ENCODE measurements at places on chromosomes 3 and 15.

- DNase-seq = no peak
Observed at GRCh38 chr3:194711913-194712312, 26.2 kb downstream of the FAM43A start.

- no peak for DNase-seq
Observed at GRCh38 chr3:116028157-116028556, 404.8 kb downstream of the GAP43 start.

DNA sequence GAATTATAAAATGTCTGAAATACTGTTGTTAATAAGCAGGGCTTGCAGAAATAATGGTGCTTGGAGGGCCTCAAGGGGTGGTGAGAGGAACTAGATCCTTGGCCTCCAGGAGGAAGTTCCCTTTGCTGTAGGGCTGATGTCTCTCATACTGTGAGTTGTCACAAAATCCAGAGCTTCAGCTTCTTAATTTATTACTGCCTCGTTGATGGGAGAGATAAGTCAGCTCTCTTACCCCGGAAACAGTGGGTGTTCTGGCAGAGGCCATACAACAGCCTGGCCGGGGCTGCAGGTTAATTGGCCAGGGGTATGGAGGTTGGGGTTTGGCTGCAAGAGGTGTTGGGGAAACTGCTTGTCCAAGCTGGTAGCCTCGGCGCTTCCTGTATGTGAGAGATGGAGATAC is 15.5 kb downstream of the MAPKAPK3 start:
- DNase-seq = no peak

DNA sequence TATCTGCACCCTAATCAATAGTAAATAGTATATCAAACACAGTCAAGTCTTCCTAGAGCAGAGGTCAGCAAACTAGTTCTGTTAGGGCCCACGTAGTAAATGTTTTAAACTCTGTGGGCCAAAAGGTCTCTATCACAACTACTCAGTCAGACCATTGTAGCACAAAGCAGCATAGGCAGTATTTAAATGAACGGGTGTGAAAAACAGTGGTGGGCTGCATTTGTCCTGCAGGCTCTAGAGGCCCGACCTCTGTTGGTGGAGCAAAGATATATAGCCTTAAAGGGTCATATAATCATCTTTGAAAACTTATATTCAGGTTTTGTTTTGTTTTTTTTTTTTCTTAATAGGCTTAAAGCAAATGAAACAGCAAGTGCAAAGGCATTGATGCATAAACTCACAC is 326.4 kb upstream of the TRIM42 start:
- no peak for DNase-seq

- DNase-seq = no peak
Observed at GRCh38 chr3:31274326-31275024, 258.2 kb upstream of the STT3B start.

- DNase-seq = no peak
Observed at GRCh38 chr15:28934645-28935044, 48.9 kb downstream of the APBA2 start.

GRCh38 chr15:77909182-77909940 is 168.2 kb downstream of the TBC1D2B start:
- DNase-seq = no peak

- no peak for DNase-seq
Observed at GRCh38 chr3:104796556-104796955, 570.2 kb upstream of the ALCAM start.

DNA sequence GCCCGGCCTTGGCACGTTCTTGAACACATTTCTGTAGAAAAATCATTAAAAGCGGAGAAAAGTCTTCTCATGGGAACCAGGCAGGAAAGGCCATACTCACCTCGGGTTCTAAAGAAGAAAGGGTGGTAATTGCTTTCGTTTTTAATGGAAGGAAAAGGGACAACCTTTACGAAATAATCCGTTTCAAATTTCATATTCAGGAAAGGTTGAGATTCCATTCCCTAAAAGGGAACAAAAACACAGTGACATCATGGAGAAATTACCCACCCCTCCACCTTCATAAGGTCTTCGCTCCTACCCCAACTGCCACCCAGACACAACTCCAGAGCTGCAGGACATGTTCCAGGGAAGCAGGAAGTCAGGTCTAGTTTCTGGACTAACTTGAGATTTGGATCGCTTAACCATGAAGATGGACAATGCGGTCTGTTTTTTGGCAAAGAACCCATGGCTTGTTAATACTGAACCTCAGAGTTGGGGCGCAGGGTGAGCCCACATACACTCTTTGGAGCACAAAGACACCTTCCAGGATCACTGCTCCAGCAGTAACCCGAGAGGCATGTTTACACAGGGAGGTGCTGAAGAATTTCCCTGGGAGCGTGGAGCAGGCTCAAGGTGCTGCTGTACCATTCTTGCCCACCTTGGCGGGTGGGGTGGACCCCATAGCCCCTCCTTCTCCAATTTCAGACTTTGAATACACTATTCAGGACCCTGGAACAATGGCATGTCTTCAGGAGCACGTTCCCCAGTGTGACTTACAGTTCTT is 49.2 kb downstream of the SPATA12 start:
- DNase-seq = no peak

GRCh38 chr15:67125589-67126502 is 60.4 kb downstream of the SMAD3 start:
- no peak for DNase-seq

GRCh38 chr3:71532639-71533395 is 50.7 kb downstream of the FOXP1 start:
- no peak for DNase-seq

GRCh38 chr3:64122476-64122875 is 99.2 kb upstream of the PSMD6 start:
- no peak for DNase-seq

- DNase-seq = no peak
Observed at GRCh38 chr3:69926385-69926784, 73.1 kb upstream of the SAMMSON start.

DNA sequence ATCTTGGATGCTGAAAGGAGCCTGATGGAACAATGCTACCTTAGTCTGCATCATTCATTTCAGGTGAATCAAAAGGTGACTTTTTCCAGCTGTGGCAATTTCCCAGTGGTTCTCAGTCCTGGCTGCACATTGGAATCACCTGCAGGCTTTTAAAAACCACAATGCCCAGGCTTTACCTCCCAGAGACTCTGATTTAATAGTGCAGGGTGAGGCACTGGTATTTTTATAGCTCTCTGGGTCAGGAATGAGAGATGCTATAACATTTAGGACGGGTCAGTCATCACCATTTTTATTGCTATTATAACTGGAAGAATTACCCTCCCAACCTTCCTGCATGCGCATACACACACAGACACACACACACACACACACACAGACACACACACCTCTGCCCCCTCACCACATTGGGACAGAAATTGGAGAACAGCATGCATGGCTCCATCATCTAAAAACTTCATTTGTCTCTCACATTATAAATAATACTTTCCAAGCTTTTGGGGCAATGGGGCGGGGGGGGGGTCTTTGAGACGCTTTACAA is 41.1 kb downstream of the LARP6 start:
- DNase-seq = no peak

DNA sequence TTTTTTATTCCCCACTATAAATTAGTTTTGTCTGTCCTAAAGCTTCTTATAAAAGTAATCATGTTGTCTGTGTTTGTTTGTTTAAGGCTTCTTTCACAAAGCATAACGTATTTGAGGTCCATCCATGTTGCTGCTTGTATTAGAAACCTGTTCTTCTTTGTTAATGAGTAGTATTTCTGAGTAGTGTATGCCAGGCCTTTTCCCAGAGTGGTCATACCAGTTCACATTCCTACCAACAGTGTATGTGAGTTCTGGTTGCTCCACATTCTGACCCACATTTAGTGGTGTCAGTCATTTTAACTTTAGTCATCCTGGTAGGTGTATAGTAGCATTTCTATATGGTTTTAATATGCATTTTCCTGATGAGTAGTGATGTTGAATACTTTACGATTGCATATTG is 98.6 kb downstream of the NEO1 start:
- no peak for DNase-seq

- DNase-seq = no peak
Observed at GRCh38 chr15:77180270-77180669, 109.4 kb upstream of the TSPAN3 start.

DNA sequence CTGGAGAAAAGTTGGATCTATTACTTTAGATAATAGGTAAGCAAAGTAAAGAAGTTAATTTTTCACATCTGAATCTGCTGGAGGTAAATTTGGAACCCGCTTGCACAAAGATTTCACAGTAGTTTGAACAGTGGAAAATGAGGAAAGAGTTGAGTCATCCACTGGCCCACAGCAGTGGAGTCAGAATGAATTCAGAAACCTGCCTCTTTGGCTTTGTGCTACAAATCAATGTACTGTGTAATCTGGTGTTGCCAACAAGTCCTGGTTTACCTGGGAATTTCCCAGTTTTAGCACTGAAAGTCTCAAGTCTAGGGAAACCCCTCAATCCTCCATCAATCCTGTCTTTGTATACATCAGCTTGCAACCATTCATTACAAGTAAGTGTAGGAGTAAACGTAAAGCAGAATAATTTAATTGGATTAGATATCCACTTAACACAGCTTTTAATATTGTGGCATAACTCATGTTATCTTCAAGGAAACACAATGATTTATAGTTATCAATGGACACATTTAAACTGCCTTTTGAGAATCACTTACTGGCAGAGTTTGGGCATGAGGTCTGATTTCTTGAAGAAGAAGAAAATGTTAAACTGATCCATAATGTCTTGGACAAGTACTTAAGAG is 100.6 kb downstream of the DCLK3 start:
- no peak for DNase-seq

- no peak for DNase-seq
Observed at GRCh38 chr3:122403489-122403888, 12.4 kb downstream of the WDR5B start.

GRCh38 chr15:31442699-31443111 is 116.1 kb downstream of the KLF13 start:
- DNase-seq = no peak

GRCh38 chr3:176650478-176650877 is 546.8 kb downstream of the TBL1XR1 start:
- no peak for DNase-seq

DNA sequence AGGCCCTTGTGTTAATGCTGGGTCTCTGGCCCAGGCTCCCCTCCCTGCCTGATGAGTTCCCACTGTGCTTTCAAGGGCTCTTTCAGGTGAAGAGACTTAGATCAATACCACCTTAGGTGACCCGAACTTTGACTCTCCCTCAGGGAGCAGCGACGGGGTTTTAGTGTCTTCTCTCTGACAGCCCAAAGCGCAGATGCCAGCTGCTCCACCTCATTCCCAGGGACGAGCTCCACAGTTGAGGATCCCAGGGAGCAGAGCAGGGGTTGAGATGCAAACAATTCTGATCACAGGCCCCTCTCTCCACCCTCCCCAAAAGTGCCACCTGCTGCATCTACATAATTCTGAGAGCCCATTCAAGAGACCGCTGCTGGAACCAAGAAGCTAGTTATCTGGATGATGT is 265.1 kb downstream of the TJP1 start:
- no peak for DNase-seq

DNA sequence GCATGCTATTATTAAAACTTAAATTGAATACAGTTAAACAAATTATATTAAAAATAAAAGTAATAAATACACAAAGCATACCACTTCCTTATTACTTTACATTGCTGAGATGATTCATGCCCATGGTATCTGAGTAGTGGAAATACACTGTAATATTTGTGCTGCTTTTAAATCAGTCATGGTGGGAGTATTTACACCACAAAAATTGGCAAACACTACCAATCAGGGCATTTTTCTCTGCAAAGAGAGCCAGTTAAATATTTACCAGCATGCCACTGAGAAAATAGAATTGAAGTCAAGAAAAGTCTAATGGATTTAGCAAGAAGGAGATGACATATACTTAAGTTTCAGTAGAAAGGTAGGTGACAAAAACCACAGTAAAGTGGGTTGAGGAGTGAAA is 19.6 kb downstream of the PPARG start:
- DNase-seq = no peak

DNA sequence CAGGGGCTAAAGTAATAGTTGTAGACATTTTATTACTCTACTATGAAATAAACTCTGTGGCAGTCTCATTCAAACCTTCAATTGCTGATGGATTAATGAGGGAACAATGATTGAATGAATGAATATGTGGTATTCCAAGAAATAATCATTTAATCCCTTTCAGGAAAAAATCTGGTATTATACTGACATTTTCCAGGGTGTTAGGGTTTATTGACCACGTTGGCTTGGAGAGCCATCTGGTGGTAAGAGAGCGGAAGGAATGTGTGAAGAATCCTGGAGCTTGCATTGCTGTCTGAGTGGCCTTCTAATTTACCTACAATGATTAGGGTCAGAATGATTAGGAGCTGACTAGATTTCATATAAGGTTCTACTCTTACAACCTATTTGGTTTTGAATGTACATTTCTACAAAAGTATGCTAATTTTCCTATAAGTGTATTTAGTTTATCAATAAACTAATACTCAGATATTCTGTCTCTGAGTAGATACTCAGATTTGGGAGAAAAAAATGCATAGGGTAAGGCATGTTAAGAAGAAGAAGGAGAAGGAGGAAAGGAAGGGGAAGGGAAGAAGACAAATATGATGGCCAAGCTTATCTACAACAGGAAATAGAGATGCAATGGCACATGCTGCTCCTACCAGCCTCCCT is 249.9 kb downstream of the ROBO1 start:
- DNase-seq = no peak

GRCh38 chr15:69311319-69311721 is 12.6 kb downstream of the PAQR5 start:
- DNase-seq = no peak

GRCh38 chr15:99729920-99730319 is 3.3 kb downstream of the LYSMD4 start:
- no peak for DNase-seq

- DNase-seq = no peak
Observed at GRCh38 chr3:178310949-178311348, 225.3 kb upstream of the KCNMB2 start.

DNA sequence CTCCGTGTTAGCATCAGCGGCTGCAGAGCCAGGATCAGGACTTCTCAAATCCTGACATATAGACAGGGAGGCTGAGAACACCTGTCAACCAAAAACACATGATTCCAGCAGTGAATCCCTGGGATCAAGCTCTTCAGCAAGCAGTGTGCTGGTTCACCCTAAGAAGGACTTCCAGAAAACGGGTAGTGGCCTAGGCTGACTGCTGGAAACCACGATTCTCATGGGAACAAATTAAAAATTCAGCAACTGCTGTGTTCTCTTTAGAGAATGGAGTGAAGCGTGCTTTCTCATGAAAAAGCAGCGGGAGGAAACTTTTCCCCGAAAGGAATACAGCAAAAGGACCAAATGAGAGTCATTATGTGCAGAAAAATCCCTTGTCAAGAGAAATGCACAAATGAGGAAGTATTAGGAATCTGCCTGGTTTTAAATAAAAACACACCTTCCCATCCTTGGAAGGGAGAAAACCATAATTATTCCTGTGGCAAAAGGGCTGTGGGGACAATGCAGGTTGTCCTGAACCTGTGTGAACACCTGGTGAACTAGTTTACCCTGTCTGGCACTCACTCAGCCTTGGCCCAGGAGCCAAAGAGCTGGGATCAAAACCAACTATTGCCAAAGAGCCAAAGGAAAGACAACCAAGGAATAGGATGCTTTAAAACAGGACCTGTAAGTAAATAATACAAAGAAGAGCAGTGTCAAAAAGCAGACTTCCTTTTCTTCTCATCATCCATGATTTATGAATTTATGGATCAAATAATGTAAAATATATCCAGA is 13.4 kb downstream of the IL12A start:
- no peak for DNase-seq

- DNase-seq = no peak
Observed at GRCh38 chr3:148648685-148649352, 48.9 kb upstream of the AGTR1 start.

All from caudate nucleus (tissue), 63 donors.